ENCODE measurements at places on chromosomes 1 and 21.

- DNase-seq = no peak
Measured at GRCh38 chr1:66637146-66637545, 103.2 kb downstream of the SGIP1 start.

DNA sequence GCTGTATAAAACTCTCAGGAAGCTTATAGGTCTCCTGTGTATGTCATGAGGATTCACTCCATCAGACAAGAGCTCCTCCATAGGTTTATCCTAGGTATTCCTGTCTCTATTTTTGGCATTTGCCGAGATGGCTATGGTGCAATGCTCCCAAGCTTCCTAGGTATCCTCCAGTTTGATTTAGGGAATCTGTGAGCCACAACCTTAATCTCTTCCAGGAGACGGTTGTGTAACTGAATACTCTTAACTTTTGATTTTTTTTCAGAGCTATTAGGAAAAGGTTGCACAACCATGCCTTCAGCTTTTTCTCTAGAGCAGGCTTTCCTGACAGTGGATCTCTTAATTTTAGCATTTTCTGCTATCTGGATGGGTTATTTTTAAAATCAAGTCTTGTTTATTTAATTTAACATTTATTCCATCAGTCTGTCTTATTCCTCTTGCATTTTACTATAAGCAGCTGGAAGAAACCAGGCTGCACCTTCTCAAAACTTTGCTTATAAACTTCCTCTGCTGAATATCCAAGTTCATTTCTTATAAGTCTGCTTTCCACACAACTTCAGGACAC is 69.4 kb upstream of the BACE2 start:
- no peak for DNase-seq

- peak; percentile 28 for DNase-seq
Measured at GRCh38 chr21:25350056-25350455, 257.2 kb downstream of the MRPL39 start.

GRCh38 chr1:246417813-246418564 is 89.1 kb downstream of the SMYD3 start:
- DNase-seq = no peak

- no peak for DNase-seq
Measured at GRCh38 chr1:227887697-227888403, 59.9 kb downstream of the WNT9A start.

DNA sequence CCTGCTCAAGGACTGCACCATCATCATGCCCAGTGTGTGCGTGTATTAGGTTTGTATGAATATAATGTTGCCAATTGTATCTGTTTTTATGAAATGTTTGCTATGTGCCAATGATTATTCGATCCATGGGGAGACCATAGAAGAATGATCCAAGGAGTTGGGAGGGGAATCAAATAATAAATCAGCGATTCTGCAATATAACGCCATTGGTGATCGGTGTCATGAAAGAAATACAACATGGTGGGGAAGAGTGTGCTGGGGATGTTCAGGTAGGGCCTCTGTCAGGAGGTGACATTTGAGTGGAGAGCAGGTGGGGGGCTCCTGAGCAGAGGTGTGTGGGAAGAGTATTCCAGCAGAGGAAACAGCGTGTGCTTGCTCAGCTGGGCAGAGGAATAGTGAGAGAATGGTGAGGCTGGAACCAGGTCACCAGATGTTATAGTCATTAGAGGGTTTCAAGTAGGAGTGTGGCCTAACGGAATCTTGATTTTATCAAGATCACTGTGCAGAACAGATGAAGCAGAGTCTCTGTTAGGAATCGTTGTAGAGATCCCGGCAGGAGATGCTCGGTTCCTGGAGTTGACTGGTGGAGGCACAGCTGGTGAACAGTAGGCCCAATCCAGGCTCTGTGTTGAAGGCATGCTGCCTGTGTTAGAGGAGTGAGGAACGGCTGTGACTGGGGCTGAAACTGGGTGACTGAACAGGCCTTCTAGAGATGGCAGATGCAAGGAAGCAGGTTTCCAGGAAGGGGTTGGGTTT is 2.9 kb upstream of the ZNF496 start:
- no peak for DNase-seq

DNA sequence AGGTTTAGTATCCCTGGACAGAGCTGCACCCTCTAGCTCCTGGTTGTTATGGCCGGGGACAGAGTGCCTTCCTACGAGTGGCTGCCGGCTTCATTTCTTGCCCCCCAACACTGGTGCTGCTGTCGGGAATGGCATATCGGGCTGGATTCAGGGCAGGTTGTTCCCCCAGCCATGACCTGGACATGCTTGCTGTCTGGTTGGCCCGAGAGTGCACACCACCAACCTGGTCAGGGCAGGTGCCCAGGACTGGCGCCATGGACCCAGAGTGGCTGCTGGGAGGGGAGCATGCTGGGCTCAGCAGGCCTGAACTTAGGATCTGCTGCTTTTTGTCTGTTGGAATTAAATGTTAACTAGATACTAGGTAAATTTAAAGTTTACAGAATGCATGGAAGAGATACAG is 21.8 kb downstream of the H6PD start:
- no peak for DNase-seq

DNA sequence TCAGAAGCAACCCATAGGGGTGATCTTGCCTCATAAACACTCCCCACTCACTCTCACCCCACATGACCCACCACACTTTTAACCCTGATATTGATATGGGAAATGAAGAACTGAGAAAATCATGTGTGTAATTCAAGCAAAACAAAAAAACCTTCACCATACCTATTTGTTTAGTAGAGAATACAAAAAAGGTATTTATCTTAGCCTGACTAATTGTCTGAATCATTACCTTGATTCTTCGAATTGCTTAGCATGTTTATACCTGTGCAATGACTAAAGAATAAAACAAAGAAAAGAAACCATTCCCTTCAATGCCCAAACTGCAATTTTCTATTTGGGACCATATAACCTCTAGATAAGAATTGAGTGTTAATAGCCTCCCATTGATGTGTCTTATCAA is 1.8 kb downstream of the CLDN17 start:
- no peak for DNase-seq

GRCh38 chr1:117613249-117613968 is 7.6 kb downstream of the TENT5C start:
- peak; percentile 21 for DNase-seq

DNA sequence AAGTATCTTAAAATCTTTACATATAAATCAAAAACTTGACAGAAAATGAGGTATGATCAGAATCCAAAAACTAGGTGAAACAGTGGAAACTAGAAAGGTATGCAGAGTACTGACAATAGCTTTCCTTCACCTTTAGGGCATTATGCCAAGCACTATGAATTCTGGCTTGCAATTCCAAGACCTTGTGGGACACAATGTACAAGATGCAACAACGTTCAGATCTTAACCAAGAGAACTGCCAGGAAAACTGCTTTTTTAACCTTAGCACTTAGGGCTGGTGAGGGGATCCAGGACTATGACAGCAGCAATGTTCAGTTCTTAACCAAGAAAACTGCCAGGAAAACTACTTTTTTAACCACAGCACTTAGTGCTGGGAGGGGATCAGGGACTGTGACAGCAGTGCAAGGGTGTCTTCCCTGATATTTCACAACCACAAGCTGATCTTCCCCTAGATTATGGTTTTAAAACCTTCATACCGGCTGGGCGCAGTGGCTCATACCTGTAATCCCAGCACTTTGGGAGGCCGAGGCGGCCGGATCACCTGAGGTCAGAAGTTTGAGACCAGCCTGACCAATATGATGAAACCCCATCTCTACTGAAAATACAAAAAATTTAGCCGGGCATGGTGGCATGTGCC is 22.3 kb downstream of the FOXJ3 start:
- DNase-seq = no peak

GRCh38 chr1:54243022-54243421 is 43.1 kb downstream of the MRPL37 start:
- DNase-seq = no peak

DNA sequence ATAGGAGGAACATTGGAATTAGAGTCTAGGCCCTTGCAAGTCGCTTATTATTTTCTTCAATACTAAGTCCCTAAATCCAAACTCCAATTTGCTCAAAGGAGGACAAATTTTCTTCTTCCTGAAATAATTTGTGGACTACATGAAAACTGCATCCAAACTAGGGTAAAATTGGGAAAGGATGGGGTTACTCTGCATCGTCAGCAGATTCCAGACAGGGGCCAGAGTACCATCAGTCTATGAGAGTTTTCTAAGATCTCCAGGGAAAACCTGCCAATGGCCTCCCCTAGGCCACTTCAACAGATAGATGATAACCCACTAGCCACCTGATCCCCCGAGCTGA is 508 bp downstream of the HEYL start:
- no peak for DNase-seq

- no peak for DNase-seq
Measured at GRCh38 chr1:81703756-81704463, 96.8 kb upstream of the ADGRL2 start.

- no peak for DNase-seq
Measured at GRCh38 chr1:16438924-16439323, 1.6 kb upstream of the NECAP2 start.

DNA sequence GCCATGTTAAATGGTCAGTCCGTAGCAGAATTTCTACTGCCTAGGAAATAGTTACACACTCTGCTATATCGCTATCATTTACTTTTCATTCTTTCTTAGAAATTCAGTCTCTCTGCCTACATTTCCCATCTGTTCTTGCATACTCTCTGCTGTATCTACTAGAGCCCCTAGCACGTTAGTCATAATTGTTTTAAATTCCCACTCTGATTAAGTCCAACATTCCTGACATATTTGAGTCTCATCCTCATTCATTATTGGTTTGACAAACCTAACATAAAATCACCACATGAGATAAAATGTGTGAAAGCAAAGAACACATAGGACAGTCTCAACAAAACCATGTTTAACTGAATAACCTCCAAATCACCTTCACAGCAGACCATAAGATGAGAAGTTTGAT is 513.6 kb downstream of the PLPP3 start:
- DNase-seq = peak; percentile 74

DNA sequence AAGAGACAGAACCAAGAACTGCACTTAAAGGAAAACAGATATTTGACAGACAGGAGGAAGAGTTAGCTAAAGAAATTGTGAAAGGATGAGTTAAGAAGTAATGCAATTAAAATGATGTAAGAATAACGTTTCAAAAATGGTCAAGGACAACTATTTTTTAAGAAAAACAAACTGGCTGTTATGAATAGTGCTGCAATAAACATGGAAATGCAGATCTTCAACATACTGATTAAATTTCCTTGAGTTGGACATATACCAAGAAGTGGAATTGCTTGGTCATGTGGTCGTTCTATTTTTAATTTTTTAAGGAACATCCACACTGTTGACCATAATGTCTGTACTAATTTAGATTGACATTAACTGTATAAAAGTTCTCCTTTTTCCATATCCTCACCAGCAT is 23.1 kb upstream of the PHTF1 start:
- no peak for DNase-seq

DNA sequence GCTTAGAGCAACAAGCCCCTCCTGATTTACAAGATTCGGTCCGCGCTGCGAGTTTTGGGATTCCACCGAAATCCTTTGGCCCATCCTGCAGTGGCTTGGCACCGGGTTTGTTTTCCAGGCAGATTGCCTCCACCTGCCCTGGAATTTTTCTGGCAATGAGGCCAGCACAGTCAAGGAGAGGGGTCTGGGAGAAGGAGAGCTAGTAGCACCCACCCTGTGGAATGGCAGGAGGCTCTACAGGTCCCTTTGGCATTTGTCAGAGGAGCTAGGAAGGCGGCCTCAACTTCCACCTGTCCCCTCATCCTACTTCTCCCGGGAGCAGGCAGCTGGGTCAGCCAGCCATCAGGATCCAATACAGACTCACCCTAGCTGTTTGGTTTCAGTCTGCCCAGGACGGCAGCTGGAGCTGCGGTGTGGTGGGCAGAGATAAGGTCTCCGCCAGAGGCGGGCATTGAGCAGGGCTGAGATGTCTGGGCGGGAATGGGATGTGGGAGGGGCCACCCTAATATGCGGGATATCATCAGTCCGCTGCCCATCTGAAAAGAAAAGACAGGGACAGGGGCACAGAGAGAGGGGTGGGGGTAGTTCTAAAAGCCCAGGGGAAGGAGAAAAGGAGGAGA is 37.8 kb upstream of the PRELP start:
- DNase-seq = no peak

DNA sequence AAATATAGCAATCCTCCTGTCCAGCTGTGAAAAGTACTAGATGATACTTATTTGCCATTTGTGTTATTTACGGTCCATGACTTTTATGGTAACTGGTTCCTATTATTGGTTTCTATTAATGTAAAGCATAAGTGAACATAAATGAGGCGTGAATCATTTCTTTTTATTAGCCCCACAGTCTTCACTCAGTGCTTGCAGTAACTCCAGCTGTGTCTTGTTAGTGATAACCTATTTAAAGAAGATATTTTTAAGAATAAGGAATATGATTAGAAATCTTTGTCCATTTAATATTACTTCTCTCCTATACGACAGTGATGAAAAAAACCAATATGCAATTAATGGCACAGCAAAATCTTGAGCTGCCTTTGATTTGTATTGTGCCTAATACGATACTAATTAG is 149.9 kb downstream of the SPATA17 start:
- no peak for DNase-seq

DNA sequence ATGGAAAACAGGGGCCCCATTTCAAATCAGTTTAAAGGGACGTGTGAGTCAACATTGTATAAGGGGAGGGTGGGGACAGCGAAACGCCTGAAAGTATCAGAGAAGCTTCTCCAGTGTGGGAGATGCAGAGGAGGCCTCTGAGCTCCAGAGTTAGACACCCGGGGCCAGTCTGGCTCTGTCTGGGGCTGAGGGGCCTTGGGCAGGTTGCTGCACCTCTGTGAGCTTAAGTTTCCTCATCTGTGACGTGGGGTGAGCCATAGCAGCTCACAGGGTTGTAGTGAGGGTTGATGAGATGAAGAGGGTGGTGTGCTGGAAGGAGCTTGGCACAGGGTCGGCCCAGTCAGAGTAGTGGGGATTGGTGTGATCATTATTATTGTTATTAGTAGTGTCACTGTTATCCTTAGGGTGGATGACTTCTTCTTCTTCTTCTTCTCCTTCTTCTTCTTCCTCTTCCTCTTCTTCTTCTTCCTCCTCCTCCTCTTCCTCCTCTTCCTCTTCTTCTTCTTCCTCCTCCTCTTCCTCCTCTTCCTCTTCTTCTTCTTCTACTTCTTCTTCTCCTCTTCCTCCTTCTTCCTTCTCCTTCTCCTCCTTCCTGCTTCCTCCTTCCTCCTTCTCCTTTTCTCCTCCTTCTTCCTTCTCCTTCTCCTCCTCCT is 282.0 kb downstream of the PTPRU start:
- peak; percentile 21 for DNase-seq

DNA sequence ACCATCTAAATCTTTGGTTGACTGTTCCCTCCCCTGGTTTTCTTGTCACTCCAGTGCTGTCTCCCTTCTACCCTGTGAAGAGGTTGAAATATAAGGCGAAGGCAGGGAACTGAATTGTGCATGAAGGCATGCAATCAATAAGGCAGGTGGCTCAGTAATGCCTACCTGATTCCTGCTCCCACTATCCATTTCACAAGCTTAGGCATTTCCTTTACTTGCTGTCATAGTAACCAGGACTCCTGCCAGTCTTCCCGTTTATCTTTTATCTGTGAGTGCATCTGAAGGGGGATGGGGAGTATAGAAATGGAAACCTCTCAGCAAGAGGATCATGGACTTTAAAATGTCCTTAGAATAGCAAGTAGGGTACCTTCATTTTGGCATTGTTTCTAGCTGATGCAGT is 40.5 kb downstream of the MRPS6 start:
- no peak for DNase-seq

- DNase-seq = no peak
Measured at GRCh38 chr21:41924368-41924754, 29.5 kb downstream of the C2CD2 start.
